AG08396 (cell line): ENCODE measurements at places on chromosomes 11 and 22.
A peak's percentile ranks its signal among the peaks of the same experiment; 100 is the strongest.

DNA sequence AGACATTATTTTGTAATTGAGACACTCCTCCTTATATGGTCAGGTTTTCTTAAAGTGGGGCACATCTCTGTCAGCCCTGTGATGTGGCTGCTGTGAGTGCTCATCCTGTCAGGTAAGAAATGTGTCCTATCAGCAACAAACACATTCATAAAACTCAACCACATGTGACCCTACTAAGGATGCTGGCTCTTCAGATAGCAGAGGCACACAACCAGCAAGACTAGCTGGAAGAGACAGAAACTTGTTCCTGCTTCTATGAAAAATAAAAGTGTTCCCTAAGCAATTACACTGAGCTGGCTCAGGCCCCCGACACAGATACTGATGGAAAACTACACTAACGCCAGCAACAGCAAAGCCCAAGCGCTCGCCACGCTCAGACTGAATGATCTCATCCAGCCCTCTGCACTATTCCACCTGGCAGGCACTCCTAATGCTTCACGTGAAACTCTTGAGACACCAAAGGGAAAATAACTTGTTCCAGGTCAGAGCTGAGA, 49.8 kb upstream of the CYP2D6 start:
- no peak for DNase-seq

GRCh38 chr22:39284983-39285382, 34.4 kb downstream of the RPL3 start:
- DNase-seq, result no peak

GRCh38 chr11:2883979-2884815, 1.4 kb downstream of the CDKN1C start:
- peak; percentile 82 for DNase-seq

DNA sequence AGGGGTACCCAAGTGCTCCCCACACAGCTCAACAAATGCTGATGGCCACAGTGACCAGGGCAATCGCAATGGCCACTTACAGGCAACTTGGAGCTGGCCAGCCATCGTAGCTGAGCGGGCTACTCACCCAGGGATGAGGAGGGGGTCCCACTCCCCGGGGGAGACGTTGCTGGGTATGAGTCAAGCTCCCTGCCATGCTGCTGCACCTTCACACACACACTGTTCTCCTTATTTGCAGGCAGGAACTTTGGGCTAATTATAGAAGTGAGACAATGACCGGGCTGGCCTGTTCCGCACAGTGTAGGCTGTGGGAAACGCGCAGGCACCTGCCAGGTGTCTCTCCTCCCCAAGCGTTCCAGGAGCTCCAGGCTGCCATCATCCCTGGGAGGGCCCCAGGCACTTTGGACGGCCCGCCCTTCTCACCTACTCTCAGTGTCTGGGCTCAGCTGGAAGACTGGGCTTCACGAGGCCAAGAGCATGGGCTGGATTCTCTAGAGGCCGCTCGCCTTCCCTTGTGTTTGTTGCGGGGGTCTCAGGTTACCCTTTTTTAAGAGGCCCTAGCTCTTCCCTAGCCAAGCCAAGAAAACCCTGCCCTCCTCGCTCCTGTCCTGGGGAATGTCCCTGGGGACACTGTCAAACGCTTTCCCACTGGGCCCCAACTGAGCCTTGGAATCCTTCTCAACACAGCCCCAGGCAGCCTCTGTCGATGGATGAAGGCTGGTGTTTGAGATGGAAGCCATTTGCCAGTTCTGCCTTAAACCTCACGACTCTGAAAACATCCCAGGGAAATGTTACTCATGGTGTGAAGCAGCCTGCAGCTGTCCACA, 73.0 kb downstream of the RTL6 start:
- DNase-seq, result no peak

GRCh38 chr11:15208378-15209222, 93.9 kb downstream of the INSC start:
- peak; percentile 87 for DNase-seq

DNA sequence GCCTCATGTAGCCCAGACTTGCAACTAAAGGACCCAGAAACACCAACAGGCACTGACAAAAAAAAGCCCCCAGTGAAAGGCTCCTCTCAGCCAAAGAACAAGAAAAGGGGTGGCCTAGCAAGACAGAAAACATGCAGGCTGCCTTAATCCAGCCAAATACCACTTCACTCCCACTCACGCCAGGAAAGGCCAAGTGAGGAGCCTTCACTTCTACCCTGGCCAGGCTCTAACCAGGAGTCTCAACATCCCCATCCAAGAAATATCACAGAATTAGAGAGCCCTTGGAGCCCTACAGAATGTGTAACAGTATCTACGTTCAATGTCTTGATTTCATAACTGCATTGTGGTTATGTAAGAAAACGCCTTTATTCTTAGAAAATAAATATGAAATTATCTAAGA, 149.0 kb downstream of the APOL5 start:
- peak; percentile 9 for DNase-seq

GRCh38 chr22:47281126-47282106, 519.0 kb downstream of the TBC1D22A start:
- DNase-seq, result peak; percentile 32

GRCh38 chr11:119461229-119461963, 38.4 kb upstream of the THY1 start:
- DNase-seq, result no peak
